ENCODE measurements at places on chromosomes 1 and 21. TPM values are rescaled to one million over a fixed set of nuclear protein-coding genes. Genes with fewer than 3 reads are reported as not detected.

DNA sequence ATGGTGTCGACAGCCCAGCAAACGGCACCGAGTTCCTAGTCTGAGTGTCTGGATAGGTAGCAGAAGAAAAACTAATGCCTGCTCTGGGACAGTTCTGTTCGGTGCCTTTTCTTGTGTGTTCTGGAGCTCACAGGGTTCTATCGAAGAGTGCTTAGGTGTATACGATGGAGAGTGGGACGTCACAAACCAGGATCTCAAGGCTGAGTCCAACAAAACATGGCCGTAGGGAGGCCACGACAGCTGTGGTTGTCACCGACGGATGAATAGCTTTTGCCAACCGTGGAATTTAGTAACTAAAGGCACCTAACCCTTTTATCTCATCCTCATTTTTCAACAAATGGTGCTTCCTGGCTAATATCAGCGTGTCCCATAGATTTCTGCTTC lies 635 bp upstream of the SYNJ1 start:
- DNase-seq: no peak

DNA sequence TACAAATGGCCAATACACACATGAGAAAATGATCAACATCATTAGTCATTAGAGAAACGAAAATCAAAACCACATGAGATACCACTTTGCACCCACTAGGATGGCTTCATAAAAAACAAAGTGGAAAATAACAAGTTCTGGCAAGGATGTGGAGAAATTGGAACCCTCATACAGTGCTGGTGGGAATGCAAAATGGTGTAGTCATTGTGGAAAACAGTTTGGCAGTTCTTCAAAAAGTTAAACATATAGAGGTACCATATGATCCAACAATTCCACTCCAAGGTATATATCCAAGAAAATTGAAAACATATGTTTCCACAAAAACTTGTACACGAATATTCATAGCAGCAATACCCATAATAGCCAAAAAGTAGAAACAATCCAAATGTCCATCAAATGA lies 231.6 kb upstream of the CSF3R start:
- no peak for DNase-seq

- no peak for DNase-seq
Observed at GRCh38 chr1:1004420-1004779, 4.5 kb upstream of the HES4 start.

GRCh38 chr1:90357995-90358394 lies 359.1 kb downstream of the BARHL2 start:
- peak; percentile 50 for DNase-seq

DNA sequence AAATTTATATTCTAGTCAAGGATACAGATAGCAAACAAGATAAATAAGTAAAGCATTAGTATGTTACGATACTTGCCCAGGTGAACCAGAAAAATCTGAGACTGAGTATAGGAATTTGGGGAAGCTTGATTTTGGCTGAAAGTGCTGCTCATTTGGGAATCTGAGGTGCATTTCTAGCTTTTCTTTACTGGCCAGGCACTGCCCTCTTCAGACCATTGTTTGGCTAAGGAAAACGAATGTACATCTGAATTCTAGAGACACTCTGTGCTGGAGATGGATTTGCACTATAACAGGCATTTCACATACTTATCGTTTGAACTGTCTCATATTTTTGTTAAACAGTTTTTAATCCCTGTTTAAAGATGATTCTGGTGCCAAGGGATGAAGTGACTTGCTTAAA lies 23.4 kb downstream of the ARID1A start:
- DNase-seq: no peak

The PM20D1 gene
- total RNA-seq: not detected

DNA sequence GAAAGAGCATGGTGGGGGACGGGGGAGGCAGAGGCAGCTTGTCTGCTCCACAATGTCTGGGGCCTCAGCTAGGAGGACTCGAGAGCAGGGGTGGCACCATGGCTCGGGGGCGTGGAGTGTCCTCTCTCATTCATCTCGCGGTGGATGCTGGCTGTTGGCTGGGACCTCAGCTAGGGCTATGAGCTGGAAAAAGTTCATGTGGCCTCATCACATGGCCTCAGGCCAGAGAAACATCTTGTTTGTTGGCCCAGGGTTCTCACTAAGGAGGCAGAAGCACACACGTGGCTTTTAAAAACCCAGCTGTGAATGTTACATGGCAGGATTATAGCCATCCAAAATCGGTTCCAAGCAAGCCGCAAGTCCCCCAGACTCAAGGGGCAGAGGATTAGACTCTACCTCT lies 6.2 kb upstream of the CENPS start:
- DNase-seq: no peak

The GSTM1 gene
- 5.4 TPM for total RNA-seq

The SPAG17 gene
- not detected for total RNA-seq

- no peak for DNase-seq
Observed at GRCh38 chr1:106456832-106457231, 599.6 kb upstream of the PRMT6 start.

The ATP1A4 gene
- total RNA-seq: not detected

DNA sequence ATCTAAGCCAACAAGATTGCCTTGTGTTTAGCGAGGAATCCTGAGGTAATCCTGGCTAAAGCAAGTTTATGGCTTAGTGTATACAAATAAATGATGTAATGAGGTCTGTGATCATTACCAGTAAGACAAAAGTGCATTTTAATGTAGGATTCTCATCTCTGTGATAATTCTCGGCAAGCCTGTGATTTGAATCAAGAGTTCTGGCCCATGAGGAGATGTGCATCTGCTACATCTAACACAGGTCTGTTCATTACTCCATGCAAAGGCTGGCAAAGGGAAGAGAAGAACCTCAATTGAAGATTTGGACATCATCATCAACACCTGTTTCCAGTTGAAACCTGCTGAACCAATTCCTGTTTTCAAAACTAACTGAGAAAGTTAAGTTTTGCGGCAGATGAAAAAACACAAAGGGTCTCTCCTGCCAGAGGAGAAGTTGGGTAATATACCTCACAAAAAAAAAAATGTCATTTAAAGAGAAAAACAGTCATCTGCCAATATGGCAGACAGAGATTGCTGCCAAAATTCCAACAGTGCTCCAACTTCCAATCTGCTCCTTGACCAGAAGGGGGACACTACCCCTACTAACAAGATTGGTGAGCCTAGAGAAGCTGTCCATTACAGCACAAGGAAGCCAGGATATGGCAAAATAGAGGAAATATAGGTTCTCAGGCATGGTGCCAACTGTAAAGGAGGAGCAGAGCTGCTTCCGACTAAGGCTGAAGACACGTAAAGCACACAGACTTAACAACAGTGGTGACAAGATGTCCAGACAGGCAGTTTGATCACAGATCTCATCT lies 453.7 kb downstream of the TTLL7 start:
- DNase-seq: peak; percentile 8

The CYP4A22 gene
- total RNA-seq: not detected

The ASAP3 gene
- 5.7 TPM for total RNA-seq

The NECTIN4 gene
- not detected for total RNA-seq

GRCh38 chr1:46983830-46984586 lies 39.5 kb upstream of the CYP4X1 start:
- no peak for DNase-seq

The ALDH9A1 gene
- 45.1 TPM for total RNA-seq

DNA sequence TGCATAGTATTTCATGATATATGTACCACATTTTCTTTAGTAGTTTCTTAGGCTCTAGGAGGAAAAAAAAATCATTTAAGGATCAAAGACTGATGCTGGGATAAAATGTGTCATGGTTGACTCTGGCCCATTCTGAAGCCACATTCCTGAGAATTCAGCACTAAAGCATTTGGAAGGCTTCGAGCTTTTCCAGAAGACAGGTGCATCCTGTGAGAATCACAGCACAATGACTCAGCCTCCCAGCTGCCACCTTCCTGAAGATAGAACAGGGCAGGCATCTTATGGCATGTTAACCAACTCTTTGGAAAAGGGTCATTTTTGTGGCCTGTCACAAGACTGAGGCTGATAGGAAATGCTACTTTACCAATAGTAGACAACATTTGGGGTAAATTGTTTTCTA lies 359.9 kb downstream of the PCP4 start:
- no peak for DNase-seq

GRCh38 chr21:37682966-37683365 lies 233.3 kb downstream of the KCNJ6 start:
- no peak for DNase-seq

The KRTAP11-1 gene
- total RNA-seq: not detected

The CTSE gene
- total RNA-seq: not detected

DNA sequence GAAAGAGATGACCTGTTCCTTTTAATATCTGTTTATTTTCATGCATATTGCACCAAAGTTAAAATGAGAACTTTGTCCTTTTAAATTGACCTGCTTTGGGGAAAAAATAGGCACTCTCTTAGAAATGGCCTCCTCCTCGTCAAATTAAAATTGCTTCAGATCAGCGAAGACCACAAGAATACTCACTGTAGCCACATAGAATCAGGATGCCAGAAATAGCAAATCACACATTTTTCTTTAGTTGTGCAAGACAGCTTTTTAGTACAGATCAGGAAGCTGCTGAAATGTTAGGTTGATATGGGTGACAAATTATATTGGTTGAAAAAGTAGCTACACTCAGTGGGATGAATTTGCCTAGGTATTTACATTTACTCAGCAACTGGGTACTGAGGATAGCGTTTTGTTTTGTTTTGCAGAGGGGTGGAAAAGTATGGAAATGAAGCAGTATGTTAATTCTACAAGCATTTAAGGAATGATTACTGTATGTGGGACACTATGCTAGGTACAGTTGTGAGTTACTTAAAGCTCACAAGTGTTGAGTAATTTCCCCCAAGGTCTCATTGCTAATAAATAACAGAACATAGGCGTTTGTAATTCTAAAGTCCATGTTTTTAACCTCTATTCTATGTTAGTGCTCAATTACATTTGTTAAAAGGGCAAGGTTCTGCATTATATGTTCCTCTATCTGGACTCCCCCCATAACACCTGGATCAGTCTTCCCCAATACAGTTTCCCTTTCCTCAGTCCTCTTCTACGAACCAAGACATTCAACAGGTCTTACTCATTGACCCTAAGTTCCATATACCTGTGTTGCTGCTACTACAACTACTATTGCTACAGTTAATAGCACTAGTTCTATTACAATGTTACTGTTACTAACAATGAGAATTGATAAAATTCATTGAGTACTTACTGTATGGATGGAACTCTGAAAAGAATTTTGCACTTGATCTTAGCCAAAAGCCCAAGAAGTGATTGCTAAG lies 99.4 kb upstream of the S1PR1 start:
- no peak for DNase-seq

The RORC gene
- total RNA-seq: not detected

- peak; percentile 61 for DNase-seq
Observed at GRCh38 chr1:41101950-41102607, 80.6 kb upstream of the SLFNL1 start.

The C8A gene
- not detected for total RNA-seq

The CFAP74 gene
- not detected for total RNA-seq

DNA sequence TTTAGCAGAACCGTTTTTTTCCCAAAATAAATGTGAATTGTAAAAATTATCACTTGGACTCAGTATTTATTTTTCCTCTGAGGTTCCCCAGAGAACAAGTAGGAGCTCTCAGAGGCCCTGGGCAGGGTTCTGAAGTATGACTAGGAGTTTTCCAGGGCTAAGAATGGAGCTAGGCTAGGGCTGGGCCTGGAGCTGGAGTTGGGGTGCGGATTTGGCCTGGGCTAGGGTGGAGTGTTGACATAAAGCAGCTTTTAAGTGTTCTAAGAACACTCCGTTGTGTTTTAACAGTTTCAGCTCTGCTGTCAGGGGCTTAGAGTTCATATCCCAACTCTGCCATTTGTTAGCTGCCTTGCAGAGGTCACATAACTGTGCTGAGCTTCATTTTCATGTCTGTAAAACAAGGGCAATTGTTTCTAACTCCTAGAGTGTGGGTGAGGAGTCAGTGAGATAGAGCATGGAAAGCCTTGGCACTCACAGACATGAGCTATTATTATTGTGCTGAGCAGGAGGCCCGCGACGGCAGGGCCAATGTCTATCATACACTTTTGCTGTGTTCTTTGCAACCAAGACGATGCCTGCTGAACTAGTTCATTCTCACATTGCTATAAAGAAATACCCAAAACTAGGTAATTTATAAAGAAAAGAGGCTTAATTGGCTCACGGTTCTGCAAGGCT lies 51.1 kb downstream of the LACTBL1 start:
- no peak for DNase-seq

The DNMT3L gene
- total RNA-seq: not detected

- DNase-seq: peak; percentile 82
Observed at GRCh38 chr1:204127597-204128242, 24.1 kb downstream of the ETNK2 start.
